Parietal lobe (tissue), 2 donors: ENCODE measurements at places on chromosomes 2 and 18. TPM values are rescaled to one million over a fixed set of nuclear protein-coding genes. Genes with fewer than 3 reads are reported as not detected.

PTPRM gene
- 61.0 TPM for total RNA-seq

ANKAR gene
- 45.1 TPM for total RNA-seq

RGPD4 gene
- total RNA-seq, result not detected

SLC35G4 gene
- not detected for total RNA-seq

OST4 gene
- 192 TPM for total RNA-seq

MBP gene
- 10.6 TPM for total RNA-seq

AGXT gene
- total RNA-seq, result not detected

SERPINB4 gene
- total RNA-seq, result not detected

MYL12B gene
- 143 TPM for total RNA-seq

LRP1B gene
- 117 TPM for total RNA-seq

CRYBA2 gene
- not detected for total RNA-seq

GPR35 gene
- total RNA-seq, result 2.5 TPM

CCL20 gene
- total RNA-seq, result not detected

GKN2 gene
- not detected for total RNA-seq

CFAP65 gene
- total RNA-seq, result 0.63 TPM

ITGB6 gene
- not detected for total RNA-seq

IL36RN gene
- not detected for total RNA-seq

ASPRV1 gene
- total RNA-seq, result 8.8 TPM

STAT4 gene
- 6.3 TPM for total RNA-seq
